Right renal pelvis (tissue), 4 donors: ENCODE measurements at places on chromosomes 6 and 20. TPM values are rescaled to one million over a fixed set of nuclear protein-coding genes. Genes with fewer than 3 reads are reported as not detected.

TUBB2B gene
- 122 TPM for polyA plus RNA-seq

VGLL2 gene
- polyA plus RNA-seq: not detected

PPP1R14C gene
- 21.0 TPM for polyA plus RNA-seq

APOM gene
- 106 TPM for polyA plus RNA-seq

RHAG gene
- polyA plus RNA-seq: 1.2 TPM

PDE7B gene
- polyA plus RNA-seq: 9.3 TPM

ARMH2 gene
- polyA plus RNA-seq: 0.09 TPM

MYBL2 gene
- polyA plus RNA-seq: 25.8 TPM
